ENCODE measurements at places on chromosomes 12 and 14.

GRCh38 chr14:88384718-88385117 lies 739 bp upstream of the SPATA7 start:
- no peak for DNase-seq

GRCh38 chr12:123723765-123724164 lies 11.6 kb downstream of the ATP6V0A2 start:
- DNase-seq: no peak

DNA sequence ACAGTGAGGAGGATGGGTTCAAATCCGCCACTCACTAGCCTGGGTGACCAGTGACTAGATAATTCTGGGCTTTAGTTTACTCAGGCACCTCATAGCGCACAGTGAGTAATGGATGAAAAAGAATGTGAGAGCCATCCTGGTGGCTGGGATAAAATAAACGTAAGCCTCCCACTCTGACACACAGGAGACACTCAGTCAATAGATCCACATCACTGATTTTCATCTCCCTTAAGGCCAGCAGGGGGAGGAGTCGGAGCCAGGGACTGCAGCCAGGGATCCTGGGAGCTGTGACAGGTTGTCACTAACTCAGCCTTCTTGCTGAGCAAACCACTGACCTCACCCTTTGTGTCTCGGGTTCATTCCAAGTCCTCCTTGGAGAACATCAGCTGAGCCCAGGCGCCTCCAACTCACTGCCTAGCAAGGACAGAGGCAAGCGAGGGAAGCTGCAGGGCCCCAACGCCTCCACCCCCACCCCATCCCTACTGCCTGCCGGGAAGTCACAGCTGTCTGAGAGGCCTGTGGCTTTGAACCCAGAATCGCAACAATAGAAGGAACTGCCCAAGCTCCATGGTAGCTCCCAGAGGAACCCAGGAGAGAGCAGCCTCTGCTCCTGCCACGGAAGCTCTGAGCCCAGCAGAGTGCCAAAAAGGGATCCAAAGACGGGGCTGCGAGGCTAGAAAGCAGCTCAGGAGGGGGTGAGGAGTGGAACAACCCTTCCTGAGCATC lies 30.7 kb downstream of the PXN start:
- peak; percentile 61 for DNase-seq

DNA sequence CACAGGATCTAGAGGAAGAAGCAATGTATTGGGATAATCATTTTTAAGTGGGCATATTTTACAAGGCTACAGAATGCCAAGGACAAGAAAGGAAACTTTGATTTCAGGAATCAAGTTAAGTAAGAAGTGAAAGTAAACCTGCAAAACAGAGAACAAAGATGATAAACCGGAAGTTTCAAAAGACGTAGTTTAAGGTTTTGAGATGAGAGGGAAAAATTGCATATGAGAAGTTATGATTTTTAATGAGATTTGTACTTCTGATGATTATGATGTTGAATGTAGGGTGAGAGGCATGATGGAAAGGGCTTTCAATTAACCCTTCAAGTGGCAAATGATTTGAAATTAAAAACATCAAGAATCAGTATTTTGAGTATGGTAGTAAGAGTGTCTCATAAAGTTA lies 134.9 kb downstream of the CAPZA3 start:
- no peak for DNase-seq

DNA sequence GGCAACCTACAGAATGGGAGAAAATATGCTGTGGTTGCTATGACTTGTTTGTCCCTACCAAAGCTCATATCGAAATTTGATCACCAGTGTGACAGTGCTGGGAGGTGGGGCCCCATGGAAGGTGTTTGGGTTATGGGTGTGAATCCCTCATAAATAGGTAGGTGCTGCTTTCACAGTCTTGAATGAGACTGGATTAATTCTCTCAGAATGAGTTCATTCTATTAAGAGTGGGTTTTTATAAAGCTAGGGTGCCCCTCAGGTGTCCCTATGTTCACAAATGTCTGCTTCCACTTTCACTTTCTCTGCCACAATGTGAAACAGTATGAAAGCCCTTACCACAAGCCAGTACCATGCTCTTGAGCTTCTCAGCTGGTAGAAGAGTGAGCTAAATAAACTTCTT lies 133.5 kb downstream of the CPNE8 start:
- DNase-seq: no peak

DNA sequence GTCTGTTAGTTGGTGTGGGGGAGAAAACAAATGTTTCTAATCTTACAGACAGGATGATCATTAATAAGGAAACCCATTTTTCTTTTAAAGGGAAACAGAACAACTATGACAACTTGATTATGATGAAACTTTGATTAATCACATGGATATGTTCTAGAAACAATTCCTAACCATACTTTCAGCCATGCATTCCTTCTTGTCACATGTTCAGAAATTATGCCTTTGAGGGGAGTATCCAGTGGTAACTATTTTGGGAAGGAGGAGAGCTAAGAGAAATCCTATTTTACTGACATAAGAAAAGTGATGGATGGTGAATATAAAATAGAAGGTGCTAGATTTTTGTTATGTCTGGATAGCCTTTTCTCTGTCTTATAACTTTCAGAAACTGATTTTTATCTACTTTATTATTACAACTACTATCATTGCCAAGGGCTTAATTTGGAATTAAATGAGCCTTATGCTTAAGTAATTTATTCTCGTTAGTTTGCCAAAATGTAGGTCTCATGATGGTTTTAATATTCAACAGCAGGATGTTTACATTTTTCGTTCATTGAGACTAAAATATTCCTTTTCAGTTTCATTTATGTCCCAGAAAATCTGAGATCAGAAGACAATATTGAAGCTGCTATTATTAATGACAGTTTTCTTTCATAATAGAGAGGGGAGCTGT lies 200.1 kb downstream of the TMTC2 start:
- no peak for DNase-seq

DNA sequence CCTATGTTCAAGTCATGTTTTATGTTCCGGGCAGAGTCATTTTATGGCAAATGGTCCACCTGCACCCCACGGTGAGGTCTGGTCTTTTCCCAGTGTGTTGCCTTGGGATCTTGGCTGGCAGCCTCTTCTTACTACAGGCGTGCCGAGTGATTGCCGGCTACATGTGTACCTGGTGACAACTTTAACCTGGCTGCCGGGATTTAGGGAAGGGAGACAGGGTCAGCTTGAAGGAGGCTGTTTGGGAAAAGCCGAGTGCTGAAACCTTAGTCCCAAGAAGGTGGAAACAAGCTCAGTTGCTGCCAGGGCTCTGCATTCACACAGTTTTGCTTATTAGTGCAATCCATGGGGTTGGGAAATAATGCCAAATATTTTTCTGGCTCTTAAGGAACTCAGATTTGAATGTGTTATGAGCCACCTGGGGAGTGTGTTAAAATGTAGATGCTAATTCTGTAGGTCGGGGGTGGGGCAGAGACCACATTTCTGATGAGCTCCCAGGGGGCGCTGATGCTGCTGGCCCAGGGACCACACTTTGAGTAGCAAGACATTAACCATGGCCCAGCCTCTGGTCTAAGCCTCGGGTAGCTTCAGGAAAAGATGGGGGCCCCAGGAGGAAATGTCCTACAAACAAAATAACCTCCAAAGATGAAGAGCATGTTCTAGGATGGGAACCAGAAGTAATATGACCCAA lies 179.6 kb downstream of the TBX5 start:
- no peak for DNase-seq

DNA sequence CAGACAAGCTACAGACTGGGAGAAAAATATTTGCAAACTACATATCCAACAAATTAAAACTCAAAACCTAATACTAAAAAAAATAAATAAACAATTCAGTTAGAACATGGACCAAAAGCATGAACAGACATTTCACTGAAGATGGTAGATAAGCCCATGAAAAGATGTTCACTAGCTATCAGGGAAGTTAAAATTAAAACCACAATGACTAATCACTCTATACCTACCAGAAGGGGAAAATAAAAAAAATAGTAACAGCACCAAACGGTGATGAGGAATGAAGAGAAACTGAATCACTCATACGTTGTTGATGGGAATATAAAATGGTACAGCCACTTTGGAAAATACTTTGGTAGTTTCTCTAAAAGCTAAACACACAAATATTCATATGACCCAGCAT lies 31.1 kb upstream of the DHRS7 start:
- DNase-seq: no peak
